Activated CD8-positive, alpha-beta T cell treated with anti-CD3 and anti-CD28 coated beads for 36 hours (primary cell): ENCODE measurements at places on chromosomes 1 and 21. TPM values are rescaled to one million over a fixed set of nuclear protein-coding genes. Genes with fewer than 3 reads are reported as not detected.

DNA sequence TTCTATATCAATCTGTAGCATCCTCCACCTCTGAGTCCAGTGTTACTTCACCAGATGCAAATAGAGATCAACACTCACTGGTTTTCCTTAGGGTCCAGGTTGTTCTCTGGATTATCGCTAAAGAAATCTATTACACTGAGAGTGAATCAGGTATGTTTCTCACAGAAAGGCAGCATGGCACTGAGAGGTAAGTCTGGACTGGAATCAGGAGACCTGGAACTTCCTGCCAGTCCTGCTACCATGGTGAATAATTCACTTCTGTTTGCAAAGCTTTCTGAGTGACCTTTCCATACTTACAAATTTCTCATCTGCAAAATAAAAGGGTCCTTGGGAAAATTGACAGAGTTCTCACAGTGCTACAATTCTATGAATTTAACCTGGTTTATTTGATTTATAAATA lies 1583.3 kb downstream of the MRPL39 start:
- no peaks in the 10 kb centered on the region for H3K4me1 ChIP-seq
- no peaks in the 10 kb centered on the region for H3K36me3 ChIP-seq
- H3K27me3 ChIP-seq, result no peaks in the 10 kb centered on the region
- no peak for DNase-seq

GRCh38 chr1:94087193-94087592 lies 33.8 kb downstream of the ABCA4 start:
- no peak overlapping the region for H3K4me3 ChIP-seq
- no peaks in the 10 kb centered on the region for H3K36me3 ChIP-seq
- H3K4me1 ChIP-seq, result peaks cover 9% of the 10 kb centered on the region

GRCh38 chr1:182391362-182392049 lies at the start of gene GLUL:
GLUL (minus strand) TSS chr1:182391790; CDS start chr1:182388737, 3,053 bp downstream.
- H3K27ac ChIP-seq, result peak within 1 kb of the TSS; percentile 77
- peaks cover 24% of the 10 kb centered on the region for H3K27me3 ChIP-seq
- DNase-seq, result peak; percentile 67
- peaks cover 7% of the 10 kb centered on the region for H3K36me3 ChIP-seq
- peak within 1 kb of the TSS; percentile 78 for H3K4me3 ChIP-seq

RCC2 gene
- 147 TPM for total RNA-seq

FAM163A gene
- not detected for total RNA-seq
